ENCODE measurements at places on chromosomes 12 and 14. TPM values are rescaled to one million over a fixed set of nuclear protein-coding genes. Genes with fewer than 3 reads are reported as not detected.

The IFNG gene
- total RNA-seq: 34.3 TPM

The LRP6 gene
- 2.6 TPM for total RNA-seq

The DIO2 gene
- not detected for total RNA-seq

The RASSF8 gene
- 1.3 TPM for total RNA-seq

The HSPB8 gene
- not detected for total RNA-seq

The CLEC1B gene
- total RNA-seq: not detected

The KRT73 gene
- 1.3 TPM for total RNA-seq

The PRKD1 gene
- total RNA-seq: not detected

The PAPLN gene
- 0.58 TPM for total RNA-seq

The GPR132 gene
- total RNA-seq: 38.2 TPM

The ANKRD52 gene
- 46.7 TPM for total RNA-seq

The BCAT1 gene
- 53.4 TPM for total RNA-seq

The DEGS2 gene
- total RNA-seq: 1.8 TPM

The KERA gene
- not detected for total RNA-seq

The MFAP5 gene
- not detected for total RNA-seq

The MAP3K9 gene
- 6.2 TPM for total RNA-seq

The HOXC12 gene
- not detected for total RNA-seq

The RNASE3 gene
- total RNA-seq: not detected

The AQP5 gene
- not detected for total RNA-seq

The PPM1H gene
- total RNA-seq: not detected

The KCNH3 gene
- 1.7 TPM for total RNA-seq

The ESPL1 gene
- 71.9 TPM for total RNA-seq

The PLEKHH1 gene
- total RNA-seq: 1.0 TPM

The PYGL gene
- 0.60 TPM for total RNA-seq

The C14orf39 gene
- total RNA-seq: not detected

The DHH gene
- 0.12 TPM for total RNA-seq

The NGB gene
- total RNA-seq: not detected

The GLIPR1L2 gene
- 0.50 TPM for total RNA-seq

The FZD10 gene
- total RNA-seq: not detected

The LIN52 gene
- 18.4 TPM for total RNA-seq

The NPFF gene
- not detected for total RNA-seq

The RPL10L gene
- total RNA-seq: not detected

The AKAP5 gene
- total RNA-seq: 1.2 TPM

The STXBP6 gene
- total RNA-seq: not detected

The PLEKHD1 gene
- 0.12 TPM for total RNA-seq

The FGFR1OP2 gene
- total RNA-seq: 38.0 TPM

The BBOF1 gene
- 1.4 TPM for total RNA-seq

The RAB35 gene
- total RNA-seq: 66.2 TPM

The YEATS4 gene
- 54.5 TPM for total RNA-seq

The SIX6 gene
- not detected for total RNA-seq

The PRR4 gene
- total RNA-seq: 3.0 TPM

The EPYC gene
- not detected for total RNA-seq

The TSHR gene
- total RNA-seq: not detected

The CLEC2A gene
- not detected for total RNA-seq

The SLC17A8 gene
- not detected for total RNA-seq

The BICDL1 gene
- total RNA-seq: 180 TPM

The CFAP54 gene
- 0.67 TPM for total RNA-seq

The CATSPERB gene
- total RNA-seq: 0.91 TPM

The LMNTD1 gene
- not detected for total RNA-seq

The STAC3 gene
- total RNA-seq: 3.5 TPM

The LRP10 gene
- total RNA-seq: 66.5 TPM

The SRRM4 gene
- not detected for total RNA-seq

The GPR84 gene
- total RNA-seq: 16.0 TPM
